ENCODE measurements at places on chromosomes 6 and 20.

- DNase-seq = no peak
Observed at GRCh38 chr6:138129190-138129589, 22.0 kb upstream of the PERP start.

- DNase-seq = no peak
Observed at GRCh38 chr6:145883263-145883662, 68.7 kb upstream of the FBXO30 start.

GRCh38 chr20:52830598-52830997 lies 141.6 kb upstream of the TSHZ2 start:
- no peak for DNase-seq

GRCh38 chr6:148470606-148471465 lies 128.2 kb downstream of the SASH1 start:
- no peak for DNase-seq

DNA sequence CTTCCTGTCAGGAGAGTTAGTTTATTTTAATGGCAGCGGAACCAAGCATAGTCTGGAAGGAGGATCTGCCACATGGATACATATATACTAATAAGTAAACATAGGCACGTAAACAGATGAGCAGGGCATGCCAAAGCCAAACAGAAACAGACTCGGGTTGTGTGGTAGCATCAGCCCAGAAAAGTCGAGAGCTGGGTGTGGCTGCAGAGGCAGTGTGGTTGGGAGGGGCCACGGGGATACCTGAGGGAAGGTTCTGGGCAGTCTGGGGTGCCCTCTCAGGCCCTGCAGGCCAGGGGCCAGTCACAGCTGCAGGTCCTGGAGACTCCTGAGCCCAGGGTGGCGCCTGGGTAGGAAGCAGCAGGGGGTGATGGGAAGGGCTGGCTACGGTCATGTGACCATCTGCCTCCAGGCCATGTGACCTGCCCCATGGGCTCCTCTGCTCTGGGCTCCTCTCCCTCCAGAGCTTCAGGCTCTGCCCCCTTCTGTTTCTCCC lies 42.8 kb upstream of the MRPS10 start:
- DNase-seq = no peak

GRCh38 chr6:19827247-19827646 lies 9.9 kb upstream of the ID4 start:
- no peak for DNase-seq
